NCI-H1105 treated with DMSO at 0.1 percent for 48 hours (cell line): ENCODE measurements at places on chromosomes 5 and 9.

- DNase-seq, result peak; percentile 13
Measured at GRCh38 chr9:132160802-132161742, 786 bp upstream of the NTNG2 start.

DNA sequence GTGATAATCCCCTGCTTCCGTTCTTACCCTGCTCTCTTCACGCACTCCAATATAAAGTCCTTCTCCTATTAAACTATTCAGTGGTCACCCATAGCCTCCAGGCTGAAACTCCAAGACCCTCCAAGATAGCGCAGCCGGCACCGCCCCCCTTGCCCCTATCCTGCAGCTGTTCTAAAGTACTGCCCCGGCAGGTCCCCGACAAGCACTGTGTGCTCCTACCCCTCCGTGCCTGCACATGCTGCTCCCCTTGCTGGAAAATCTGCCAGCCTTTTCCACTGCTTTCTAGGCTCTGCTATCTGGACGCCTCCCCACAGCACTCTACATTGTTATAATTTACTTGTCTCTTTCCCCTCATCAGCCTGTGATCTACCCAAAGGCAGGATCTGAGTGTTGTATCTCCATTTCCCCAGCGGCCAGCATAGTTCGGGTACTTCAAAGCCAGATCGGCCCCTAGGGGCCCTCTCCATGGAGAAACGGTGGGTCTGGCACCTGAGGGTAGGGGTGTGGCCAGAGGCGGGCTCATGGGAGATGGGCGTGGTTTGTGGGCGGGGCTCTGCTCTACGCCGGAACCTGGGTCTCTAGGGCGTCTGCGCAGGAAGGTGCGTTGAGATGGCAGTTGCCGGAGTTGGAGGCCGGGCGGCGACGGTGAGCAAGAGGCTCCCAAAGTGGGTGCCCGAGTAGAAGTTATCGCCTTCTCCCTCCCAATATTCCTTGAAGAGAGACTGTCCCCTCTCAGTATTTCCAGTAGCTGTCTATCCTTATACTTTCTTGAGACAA is 83.5 kb upstream of the RUSC2 start:
- DNase-seq, result no peak

DNA sequence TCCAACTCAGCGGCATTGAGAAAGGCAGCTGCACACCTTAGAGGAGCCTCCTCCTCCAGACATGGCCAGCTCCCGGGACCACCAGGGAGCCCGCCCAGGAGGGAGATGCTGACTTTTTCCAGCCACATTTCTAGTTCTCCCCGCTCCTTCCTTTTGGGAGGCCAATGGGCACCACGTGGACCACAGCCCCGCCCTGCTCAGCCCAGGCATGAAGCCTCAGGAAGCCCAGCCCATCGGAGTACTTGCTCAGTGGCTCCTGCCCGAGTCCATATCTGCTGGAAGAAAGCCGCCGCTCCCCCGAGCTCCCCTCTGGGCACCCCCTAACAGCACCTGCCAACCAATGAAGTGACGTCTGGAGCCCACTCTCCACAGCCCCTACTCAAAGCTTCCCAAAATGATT is 52.4 kb downstream of the SMIM23 start:
- no peak for DNase-seq

DNA sequence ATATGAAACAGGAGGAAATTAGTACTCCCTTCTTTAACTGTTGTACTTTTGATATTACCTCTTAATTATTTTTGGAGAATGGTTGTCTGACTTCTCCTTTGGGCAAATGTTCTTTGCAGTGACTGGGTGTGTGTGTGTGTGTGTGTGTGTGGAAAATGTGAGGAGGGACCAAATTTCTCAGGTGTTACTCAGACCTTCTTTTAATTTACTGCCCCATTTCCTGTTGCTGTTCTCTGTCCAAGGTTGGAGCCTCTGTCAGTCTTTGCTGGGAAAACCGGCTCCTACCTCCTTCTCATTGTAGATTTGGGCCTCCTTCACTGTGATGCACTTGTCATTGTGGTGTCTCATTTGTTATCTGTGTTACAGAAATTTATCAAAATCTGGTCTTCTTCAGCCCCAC is 68.4 kb downstream of the PBX3 start:
- no peak for DNase-seq

GRCh38 chr5:150404121-150404520 is 8.6 kb downstream of the CD74 start:
- DNase-seq, result no peak

DNA sequence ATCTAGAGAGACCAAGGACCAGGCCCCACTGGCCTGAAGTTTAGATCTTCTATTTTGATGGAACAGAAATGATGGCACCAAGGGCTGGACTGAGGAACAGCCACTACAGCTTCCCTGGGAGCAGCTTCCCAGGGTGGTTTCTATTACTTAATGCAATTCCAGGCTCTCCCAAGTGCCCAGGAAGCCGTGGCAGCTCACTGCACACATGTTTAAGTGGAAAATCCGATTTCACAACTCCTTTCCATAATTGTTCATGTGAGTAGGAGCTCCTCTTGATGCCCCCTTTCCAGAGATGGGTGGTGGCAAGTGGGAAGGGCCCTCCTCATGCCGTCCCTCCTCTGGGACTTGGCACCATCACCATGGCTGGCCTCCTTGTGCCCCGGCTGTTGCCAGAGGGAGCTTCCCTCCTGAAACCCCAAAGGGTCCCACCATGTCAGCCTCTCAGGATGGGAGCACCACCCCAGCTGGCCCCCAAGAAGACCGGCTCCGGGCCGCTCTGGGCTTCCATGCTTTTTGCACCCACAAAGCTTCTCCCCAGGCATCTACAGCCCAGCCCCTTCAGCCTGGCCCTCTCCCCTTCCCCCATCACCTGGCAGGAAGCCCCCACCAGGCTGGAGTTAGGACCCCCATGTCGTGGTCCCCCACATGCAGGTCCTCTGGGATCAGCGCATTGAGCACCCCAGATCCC is 9.1 kb upstream of the UBAC1 start:
- no peak for DNase-seq
